Mucosa of descending colon (tissue), 3 donors: ENCODE measurements at places on chromosomes 12 and 14. TPM values are rescaled to one million over a fixed set of nuclear protein-coding genes. Genes with fewer than 3 reads are reported as not detected.

The SELPLG gene
- 6.5 TPM for total RNA-seq

The AQP6 gene
- total RNA-seq, result 0.54 TPM

The CLEC7A gene
- 12.0 TPM for total RNA-seq

The SLC39A5 gene
- total RNA-seq, result 298 TPM

- no peak for DNase-seq
These were observed 517.5 kb downstream of the BCL11B start for GRCh38 chr14:98754343-98755020.

DNA sequence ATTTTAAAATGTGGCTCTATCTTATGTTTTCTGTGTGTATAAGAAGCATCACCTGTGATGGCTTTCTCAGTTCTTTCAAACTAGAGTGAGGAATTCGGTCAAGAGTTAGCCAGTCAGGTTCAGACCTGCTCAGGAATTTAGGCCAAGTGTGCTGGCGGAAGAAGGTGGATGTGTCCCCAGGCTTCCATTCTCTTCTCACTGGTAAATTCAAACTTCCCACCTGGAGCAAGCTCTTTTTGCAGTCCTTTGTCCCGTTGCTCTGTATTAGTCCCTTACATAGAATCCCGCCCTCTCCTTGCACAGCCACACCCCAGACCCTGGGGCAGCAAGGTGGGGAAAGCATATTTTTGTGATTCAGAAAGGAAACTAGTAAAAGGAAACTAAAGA lies 124.7 kb upstream of the PWP1 start:
- no peak for DNase-seq

DNA sequence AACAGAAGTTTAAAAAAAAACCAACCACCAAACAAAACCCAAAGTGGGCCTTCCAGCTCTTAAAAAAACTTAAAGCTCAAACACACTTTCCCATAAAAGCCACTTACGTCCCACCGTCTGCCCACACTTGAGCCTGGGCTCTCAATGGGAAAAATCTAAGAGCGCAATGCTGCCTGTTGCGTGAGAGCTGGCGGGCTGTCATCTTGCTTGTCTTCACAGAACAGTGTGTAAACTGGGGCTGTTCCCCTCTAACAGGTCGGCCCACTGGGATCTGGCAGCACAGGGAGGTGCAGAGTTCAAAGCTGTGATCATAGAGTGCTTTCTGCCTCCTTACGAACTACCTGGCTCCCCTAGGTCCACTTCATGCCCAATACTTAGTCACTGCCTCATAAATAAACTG lies 80.0 kb downstream of the DICER1 start:
- DNase-seq, result no peak

GRCh38 chr14:59342516-59343484 lies 122.4 kb downstream of the GPR135 start:
- no peak for DNase-seq

GRCh38 chr12:6773590-6774351 lies 1.5 kb downstream of the LAG3 start:
- DNase-seq, result no peak

- no peak for DNase-seq
These were observed 272.4 kb downstream of the ACSS3 start for GRCh38 chr12:81350309-81350708.

- no peak for DNase-seq
These were observed 8.6 kb upstream of the OAS3 start for GRCh38 chr12:112929715-112930114.

GRCh38 chr14:43410631-43411030 lies 1096.5 kb downstream of the FSCB start:
- DNase-seq, result peak; percentile 36

DNA sequence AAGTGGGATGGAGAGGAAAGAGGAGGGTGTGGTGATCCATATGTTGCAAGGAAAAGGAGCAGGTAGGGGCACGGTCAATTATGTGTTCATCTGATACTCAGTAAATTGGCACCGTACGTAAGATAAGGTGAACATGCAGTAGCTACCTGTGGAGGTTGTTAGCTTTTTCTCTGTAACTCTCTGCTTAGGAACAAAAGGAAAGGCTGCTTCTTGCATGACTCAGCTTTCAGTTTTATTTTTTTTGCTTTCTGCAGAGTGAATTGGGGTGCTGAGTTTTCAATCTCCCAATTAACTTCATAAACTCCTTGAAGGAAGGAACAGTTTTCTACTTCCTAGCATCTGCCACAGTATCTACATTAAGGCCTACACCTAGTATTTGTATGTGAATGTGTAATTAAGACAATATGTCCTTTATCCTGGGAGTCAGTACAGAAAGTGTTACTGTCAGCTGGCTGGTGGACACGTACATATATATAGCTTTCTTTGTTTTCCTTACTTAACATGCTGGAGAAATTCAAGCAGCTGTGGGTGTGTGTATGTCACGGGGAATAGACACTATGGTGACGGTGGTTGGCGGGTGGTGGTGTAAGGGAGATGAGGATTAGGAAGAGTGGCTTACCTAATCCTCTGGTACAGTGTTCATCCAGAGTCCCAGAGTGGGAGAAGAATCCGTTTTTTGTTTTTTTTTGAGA lies 40.1 kb upstream of the WNK1 start:
- DNase-seq, result no peak

DNA sequence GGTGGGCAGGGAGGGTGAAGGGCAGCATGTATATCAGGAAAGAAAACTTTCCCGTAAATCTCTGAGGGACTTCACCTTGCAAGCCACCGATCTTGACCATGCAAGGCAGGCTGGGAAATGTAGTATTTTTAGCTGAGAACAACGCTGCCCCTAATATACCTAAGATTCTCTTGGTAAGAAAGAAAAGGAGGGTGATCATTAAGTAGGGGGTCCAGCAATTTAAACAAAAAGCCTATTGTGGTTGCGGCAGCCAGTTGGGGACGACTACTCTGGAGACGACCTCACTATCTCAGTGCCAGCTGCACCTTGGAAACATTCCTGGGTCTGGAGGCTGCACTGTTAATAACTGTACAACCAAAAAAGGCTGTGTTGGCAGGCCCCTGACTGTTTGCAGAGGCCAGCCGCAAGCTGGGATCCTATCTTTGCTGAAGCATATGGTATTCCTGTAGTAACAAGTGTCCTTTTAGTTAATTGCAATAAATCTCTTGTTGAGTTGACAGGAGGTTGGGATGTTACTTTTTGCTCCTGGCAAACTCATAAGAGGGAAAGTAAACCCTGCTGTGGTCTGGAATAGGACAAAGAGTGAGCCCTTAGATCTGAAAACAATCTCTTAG lies 6.4 kb downstream of the APOLD1 start:
- no peak for DNase-seq

- no peak for DNase-seq
These were observed 8.2 kb upstream of the ACVR1B start for GRCh38 chr12:51943346-51943745.

DNA sequence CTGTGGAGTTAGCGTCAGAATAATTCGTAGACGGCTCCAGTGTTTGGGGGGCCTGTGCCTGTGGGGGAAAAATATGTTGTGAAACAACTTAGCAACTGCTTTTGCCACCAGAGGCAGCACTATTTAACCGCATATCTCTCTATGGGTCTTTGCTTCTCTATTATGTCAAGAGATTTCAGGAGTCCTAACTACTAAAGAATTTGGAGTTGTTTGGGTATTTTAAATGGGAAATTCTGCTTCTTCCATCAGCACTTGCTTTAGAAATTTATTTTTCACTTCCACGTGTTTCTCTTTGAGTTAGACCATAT lies 594 bp upstream of the CLEC14A start:
- no peak for DNase-seq

GRCh38 chr14:23653051-23653450 lies 16.9 kb downstream of the DHRS2 start:
- DNase-seq, result no peak

DNA sequence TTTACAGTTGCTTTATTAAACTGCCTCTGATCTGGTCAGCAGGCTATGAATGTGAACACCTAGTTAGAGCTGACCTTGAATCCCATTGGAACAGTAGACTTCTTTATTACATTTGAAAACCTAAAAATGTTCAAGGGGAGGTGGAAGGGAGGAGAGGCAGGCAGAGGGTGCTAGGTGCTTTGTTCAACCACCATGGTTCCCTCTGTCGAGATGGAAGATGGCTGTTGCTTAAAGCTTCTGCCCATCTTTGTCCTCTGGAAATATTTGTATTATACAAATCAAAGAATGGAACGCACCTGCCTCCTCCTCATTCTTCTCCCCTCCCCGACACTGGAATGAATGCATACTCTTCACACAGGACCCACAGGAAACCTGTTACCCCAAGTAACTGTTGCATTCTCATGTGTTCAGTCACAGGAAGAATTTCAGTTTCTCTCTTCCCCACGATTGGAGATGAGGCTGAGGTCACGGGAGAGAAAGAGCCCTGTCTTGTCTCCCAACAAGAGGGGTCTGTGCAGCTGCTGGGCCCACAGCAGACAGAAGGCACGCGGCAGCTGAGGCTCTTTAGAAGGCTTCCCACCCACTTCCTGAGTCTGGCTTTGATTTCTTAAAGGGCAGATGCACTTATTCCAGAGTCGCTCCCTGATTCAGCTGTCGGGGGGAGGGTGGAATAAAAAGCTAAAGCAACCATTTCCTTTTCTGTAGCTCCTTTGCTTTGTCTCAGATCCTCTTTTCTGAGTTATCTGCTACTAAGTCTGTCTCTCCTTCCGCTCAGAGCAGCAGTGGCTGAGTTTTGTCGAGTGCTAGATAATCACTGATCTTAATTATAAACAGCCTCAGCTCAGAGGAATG lies 217.9 kb upstream of the BTG1 start:
- peak; percentile 52 for DNase-seq

GRCh38 chr14:106039400-106039799 lies 513.0 kb downstream of the TMEM121 start:
- no peak for DNase-seq

DNA sequence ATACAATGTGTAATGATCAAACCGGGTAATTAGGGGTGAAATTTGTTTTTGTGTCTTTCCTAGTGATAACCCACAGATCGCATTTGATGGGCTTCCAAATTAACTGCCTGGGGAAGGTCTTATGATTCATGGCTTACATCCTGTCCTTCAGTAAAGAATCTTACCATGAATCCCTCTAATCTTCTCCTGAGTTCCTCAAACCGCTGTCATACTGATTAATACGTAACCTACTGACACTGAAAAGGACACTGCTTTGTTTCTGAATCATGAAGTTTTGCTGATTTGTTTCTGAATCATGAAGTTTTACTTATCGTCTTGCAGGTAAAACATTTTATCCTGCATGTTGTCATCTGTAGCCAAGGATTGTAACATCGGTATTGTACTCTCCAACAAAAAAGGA lies 52.0 kb upstream of the CRY1 start:
- DNase-seq, result no peak

GRCh38 chr12:94879542-94879941 lies 124.0 kb downstream of the NDUFA12 start:
- DNase-seq, result no peak

- no peak for DNase-seq
These were observed 72.3 kb upstream of the TMEM263 start for GRCh38 chr12:106883426-106883825.
